CD4-positive, alpha-beta T cell treated with Interleukin-6 at 100 ng/mL for 8 hours (primary cell): ENCODE measurements at places on chromosomes 6 and 20.

- peak; percentile 52 for DNase-seq
These were observed 77.6 kb downstream of the TRERF1 start for GRCh38 chr6:42374018-42374669.

GRCh38 chr6:98272060-98272459 is 562.3 kb upstream of the POU3F2 start:
- no peak for DNase-seq

- DNase-seq: no peak
These were observed 12.1 kb upstream of the BTN3A3 start for GRCh38 chr6:26428206-26428605.

DNA sequence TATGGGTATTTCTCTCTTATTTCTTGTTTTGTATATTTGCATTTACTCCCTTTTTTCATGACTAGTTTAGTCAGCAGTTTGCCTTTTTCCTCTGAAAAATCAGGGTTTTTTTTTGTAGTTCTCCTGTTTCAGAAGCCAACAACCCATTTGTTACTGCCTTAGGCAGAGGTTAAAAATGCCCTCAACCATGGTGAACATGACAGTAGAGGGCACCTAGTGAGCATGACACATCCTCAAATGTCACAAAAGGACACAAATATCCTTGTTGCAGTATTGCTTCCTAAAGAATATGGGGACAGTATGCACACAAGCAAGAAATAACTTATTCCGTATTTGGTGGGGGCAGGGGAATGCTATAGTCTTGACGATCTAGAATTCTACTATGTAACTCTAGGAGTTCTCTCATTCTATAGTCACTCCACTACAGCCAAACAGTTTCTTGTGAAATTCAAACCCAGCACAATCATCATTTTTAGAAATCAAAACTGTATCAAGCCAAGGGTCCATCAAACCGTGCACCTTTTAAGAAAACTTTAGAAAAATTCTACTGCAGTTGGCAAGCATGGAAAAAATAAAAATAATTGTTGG is 47.0 kb downstream of the GOPC start:
- no peak for DNase-seq

GRCh38 chr6:106889692-106890091 is 84.8 kb downstream of the CD24 start:
- DNase-seq: no peak

GRCh38 chr6:138970856-138971425 is 17.1 kb downstream of the REPS1 start:
- DNase-seq: no peak

DNA sequence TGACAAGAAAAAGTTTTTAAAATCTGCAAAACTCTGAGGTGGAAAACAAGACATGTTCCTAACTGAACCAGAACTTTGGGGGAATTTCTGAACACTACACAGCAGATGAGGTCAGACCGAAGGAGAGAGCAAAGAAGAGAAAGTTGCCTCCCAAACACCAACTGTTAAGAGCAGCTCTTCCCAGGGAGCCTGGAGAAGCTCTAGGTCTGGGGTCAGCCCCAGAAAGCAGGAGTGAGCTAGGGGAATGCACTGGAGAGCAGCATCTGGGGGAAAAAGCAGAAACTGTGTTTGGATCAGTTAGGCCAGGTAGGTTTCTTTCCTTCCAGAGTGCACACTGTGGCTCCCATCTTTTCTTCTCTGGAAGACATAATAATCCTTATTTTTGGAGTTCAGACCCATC is 41.3 kb downstream of the FKBP5 start:
- no peak for DNase-seq

DNA sequence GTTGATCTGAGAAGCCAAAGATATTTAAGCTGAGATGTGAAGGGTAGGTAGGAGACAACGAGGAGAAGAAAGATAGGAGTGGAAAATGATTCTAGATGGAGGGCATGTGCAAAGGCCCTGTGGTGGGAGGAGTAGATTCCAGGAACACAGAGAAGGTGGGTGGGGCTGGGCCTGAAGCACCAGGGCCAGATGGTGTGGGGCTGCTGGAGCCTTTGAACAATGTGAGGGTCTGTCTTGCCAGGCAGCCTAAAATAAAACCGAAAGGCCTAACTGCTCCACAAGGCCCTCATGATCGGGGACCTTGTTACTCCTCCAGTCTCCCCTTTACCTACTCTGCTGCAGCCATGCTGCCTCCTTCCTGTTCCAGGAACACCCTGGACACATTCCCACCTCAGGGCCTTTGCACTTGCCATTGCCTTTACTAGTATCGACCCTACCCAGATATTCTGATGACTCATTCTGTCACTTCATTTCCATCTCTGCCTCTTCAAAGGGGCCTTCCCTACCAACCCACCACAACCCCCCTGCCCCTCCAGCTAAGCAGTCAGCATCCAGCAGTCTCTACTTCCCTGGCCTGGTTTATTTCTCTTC is 20.0 kb downstream of the FAM110A start:
- no peak for DNase-seq

DNA sequence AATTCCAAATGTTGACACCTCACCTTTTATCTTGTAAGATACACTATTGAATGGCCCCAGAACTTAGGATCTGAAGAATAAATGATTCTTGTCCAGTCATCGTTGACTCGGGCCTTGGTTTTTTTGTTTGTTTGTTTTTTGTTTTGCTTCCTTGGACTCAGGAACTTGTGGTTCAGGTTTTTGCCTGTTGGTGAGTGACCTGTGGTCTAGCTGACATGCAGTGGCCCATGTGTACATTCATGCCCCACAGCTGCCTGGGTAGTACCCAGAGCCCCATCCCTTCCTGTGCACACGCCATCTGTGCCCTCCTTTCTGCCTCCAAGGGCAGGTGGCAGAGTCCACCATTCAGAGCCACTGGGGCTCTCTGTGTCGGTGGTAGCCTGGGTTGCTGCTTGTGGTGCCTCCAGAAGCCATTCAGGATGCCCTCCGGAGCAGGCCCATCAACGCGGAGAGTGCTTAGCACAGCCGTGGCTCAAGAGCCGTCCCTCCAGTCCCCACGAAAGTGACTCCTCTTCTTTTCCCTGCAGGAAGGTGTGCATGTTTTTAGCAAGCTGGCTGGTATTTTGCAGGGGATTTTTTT is 85.9 kb downstream of the SYNJ2 start:
- DNase-seq: no peak

GRCh38 chr20:60132162-60132826 is 174.1 kb downstream of the CDH26 start:
- DNase-seq: no peak

DNA sequence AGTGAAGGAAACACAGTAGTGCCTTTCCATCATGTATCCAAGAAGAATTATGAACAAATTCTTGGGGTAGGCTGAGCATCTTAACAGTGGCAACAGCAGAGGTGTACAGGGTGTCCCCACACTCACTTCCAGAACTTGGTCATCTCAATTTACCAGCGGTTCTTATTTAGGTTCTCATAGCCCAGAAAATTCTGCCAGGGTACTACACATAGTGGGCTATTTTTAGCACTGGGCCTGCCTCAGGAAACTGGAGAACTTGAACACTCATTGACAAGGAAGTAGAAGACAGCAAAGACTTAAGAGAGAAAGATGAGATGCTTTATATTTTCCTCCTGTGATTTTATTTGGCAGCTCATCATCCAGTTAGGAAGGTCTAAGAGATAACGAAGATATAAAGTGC is 71.8 kb upstream of the PHIP start:
- DNase-seq: no peak

GRCh38 chr6:129583866-129584265 is 126.1 kb downstream of the ARHGAP18 start:
- DNase-seq: no peak

GRCh38 chr6:105388392-105388791 is 14.5 kb downstream of the PREP start:
- DNase-seq: no peak

- no peak for DNase-seq
These were observed 13.7 kb downstream of the BTN3A1 start for GRCh38 chr6:26415791-26416190.

DNA sequence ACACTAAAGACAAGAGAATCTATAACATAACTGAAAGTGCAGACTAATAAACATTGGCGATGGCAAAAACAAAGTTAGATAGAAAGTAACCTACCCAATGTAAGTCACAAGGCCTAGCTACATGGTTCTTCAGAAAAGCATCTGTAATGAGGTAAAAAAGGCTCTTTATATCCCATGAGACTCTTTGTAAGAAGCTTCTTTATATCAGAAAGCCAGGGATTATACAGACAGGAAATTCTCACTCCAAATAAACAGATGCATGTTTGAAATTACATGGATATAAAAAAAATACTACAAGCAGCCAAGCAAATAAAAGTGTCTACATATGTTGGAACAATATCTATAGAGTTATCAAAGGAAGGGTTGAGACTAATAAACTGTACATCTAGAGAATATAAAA is 284.9 kb upstream of the NRSN1 start:
- DNase-seq: no peak

DNA sequence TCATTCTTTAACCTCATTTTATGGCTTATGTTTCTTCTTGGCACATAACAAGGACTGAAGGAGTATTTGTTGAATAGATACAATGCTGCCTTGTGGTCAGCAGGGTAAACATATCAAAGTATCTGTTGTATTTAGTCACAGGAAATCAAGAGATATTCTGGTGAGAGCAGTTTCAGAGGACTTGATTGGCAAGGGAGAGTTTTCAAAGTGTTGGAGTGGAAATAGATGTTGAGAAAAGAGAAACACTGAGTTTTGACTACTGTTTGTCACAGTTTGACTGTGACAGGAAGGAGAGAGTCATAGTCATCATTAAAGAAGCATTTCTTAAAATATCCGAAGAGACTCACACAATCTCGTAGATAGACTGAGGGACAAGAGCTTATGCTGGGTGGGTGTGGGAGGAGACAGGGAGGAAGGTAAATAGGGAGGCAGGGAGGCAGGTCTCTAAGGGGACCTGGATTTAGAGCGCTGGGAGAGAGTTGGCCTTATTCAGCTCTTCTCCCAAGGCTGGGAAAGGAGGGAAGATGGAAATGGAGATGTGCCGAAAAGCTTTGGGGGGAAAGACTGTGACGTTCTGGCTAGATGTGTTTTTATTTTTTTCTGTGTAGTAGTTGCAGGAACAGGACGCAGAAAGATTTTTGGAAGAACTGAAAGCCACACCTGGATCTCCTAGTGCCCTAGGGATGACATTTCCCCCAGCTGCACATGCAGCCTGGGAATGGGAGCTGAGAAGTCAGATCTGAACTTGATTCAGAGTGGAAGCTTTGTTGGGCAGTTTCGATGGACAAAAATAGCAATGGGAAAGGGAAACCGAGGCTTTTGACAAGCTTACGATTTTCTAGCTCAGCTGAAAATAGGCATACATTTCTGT is 65.0 kb upstream of the IFNGR1 start:
- no peak for DNase-seq

GRCh38 chr6:99073223-99073622 is 125.5 kb upstream of the FBXL4 start:
- no peak for DNase-seq

DNA sequence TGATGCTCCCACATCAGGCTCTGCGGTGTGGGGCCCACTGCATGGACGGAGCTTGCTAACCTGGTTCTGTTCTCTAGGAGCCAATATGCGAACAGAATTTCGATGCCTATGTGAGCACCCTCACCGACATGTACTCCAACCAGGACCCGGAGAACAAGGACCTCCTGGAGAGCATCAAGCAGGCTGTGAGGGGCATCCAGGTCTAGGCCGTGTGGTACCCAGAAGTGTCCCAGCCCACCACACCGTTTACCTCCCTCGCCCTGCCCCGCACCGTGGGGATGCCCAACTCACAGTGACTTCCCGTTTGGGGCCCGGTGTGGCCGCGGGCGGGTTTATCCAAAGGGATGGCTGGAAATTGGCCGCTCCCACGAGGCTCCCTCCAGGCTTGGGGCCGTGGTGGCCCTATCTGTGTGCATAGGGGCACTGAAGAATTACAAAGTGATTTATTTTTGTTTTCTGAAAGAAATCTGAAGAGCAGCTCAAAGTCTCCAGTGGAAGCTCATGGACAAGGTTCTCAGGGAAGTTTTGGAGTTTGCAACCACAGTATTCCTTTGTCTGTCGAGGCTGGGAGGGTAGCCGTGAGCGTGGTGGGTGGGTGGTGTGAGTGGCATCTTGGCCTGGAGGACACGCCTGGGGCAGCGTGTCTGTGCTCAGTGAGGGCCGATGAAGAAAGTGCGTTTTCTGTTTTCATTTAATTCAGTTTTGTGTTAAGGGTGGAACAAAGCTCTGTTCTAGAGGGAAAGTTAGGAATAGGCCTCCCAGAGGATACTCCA is 15.1 kb upstream of the PCMTD2 start:
- no peak for DNase-seq

GRCh38 chr6:160692369-160692959 is 9.6 kb upstream of the PLG start:
- DNase-seq: no peak

DNA sequence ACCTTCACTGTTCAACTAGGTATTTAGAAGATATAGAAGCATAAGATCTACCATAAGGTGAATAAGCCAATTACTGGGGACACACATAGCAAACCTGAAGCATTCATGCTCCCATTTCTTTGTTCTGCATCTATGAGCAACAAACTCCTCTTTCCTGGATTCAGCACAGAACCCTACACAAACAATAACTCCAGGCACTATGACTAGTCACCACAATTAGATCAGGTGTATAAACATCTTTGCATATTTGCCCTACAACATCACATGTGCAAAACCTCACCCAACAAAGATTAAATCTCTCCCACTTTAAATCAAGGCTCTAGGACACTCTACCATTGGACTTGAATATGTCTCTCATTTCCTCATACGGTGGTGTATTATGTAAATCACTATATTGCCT is 652.3 kb downstream of the EPHA7 start:
- DNase-seq: no peak

DNA sequence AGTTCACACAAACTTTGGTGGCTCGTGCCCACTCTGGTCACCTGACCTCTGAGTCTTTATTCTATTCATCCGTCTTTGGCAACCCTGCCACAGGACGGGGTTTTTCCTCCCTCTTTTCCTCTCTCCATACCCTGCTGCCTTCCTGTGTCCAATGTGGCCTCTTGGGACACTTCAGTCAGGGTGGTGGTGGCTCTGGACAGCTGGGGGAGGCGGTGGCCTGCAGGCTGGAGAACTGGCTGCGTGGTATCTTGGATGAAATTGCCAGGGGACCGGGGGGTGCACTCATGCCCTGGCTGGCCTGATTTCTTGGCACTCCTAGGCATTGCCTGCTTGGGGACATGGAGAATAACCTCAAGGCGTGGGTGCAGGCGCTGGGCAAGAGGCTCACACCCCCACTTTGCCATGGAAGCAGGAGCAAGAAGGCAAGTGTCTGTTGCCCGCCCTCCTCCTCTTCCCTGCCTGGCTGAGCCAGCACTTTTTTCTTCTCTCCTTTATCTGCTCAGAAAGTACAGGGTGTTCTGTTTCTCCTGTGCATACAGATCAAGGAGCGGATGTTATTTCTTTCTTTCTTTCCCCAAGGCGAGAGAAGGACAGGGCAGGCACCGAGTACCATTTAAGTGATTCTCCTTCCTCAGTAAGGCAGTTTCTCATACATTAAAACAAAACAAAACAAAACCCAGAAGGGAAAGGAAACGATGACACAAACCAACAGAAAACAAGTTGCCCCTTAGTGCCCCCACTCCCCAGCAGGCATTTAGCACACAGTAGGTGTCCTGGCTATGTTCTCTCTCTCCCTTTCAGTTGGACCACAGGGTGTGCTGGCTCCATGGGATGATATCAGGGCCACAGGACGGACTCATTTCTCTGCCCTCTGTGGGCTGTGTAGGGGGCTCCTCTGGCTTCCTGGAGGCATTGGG is 155.5 kb upstream of the RNF24 start:
- no peak for DNase-seq
